ENCODE measurements at places on chromosomes 16 and 17. TPM values are rescaled to one million over a fixed set of nuclear protein-coding genes. Genes with fewer than 3 reads are reported as not detected.

Gene PCGF2
- 19.3 TPM for total RNA-seq

Gene WNT3
- 0.82 TPM for total RNA-seq

Gene C16orf96
- total RNA-seq: 0.12 TPM

Gene EVPL
- 28.3 TPM for total RNA-seq

Gene SLC5A2
- 53.8 TPM for total RNA-seq

Gene TXNDC17
- total RNA-seq: 34.2 TPM

Gene TBC1D3H
- not detected for total RNA-seq

Gene CD300E
- total RNA-seq: 1.1 TPM

Gene TPSB2
- total RNA-seq: 0.47 TPM

Gene TPSD1
- not detected for total RNA-seq

Gene SOCS7
- 17.3 TPM for total RNA-seq

Gene CRHR1
- total RNA-seq: 0.23 TPM

Gene PLLP
- 14.1 TPM for total RNA-seq

Gene OR4D1
- total RNA-seq: not detected

Gene GCGR
- total RNA-seq: 14.0 TPM

Gene OR3A3
- not detected for total RNA-seq

Gene ABCC11
- 0.23 TPM for total RNA-seq

Gene NPTX1
- 0.99 TPM for total RNA-seq

Gene TEFM
- total RNA-seq: 21.1 TPM

Gene PRR29
- 0.99 TPM for total RNA-seq

Gene KRTAP2-2
- total RNA-seq: not detected

Gene INCA1
- 0.58 TPM for total RNA-seq

Gene CACNG1
- 25.8 TPM for total RNA-seq

Gene THUMPD1
- 95.2 TPM for total RNA-seq

Gene ABCA9
- total RNA-seq: 12.1 TPM

Gene SPHK1
- total RNA-seq: 3.4 TPM

Gene NETO2
- 16.7 TPM for total RNA-seq

Gene SLC6A2
- total RNA-seq: 1.6 TPM

Gene MYL11
- total RNA-seq: 1,522 TPM

Gene KRTAP9-2
- total RNA-seq: not detected

Gene OMG
- not detected for total RNA-seq

Gene CFAP52
- total RNA-seq: 1.1 TPM

Gene RPRML
- 0.35 TPM for total RNA-seq
